Activated CD8-positive, alpha-beta memory T cell treated with anti-CD3 and anti-CD28 coated beads for 1 hour (primary cell): ENCODE measurements at places on chromosomes 5 and 9.

DNA sequence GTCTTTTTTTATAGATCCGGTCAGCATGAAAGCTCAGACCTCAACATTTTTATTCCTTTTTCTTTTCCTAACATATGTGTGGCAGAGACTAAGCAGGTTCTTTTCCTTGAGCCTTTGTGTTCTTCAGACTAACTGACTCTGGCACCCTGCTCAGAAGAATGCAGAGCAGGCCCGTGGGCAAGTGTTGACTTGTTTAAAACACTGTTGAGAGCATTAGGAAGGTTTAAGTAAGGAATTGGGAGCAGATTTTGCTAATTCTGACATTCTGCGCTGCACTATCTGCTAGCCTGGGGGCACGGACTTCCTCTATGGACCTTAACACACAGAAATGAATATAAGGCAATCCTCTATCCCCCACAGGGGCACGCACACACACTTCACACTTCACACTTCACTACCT, 182.5 kb upstream of the PIK3R1 start:
- DNase-seq, result no peak

GRCh38 chr5:75510836-75511434, 494 bp downstream of the CERT1 start:
- peak; percentile 32 for DNase-seq

DNA sequence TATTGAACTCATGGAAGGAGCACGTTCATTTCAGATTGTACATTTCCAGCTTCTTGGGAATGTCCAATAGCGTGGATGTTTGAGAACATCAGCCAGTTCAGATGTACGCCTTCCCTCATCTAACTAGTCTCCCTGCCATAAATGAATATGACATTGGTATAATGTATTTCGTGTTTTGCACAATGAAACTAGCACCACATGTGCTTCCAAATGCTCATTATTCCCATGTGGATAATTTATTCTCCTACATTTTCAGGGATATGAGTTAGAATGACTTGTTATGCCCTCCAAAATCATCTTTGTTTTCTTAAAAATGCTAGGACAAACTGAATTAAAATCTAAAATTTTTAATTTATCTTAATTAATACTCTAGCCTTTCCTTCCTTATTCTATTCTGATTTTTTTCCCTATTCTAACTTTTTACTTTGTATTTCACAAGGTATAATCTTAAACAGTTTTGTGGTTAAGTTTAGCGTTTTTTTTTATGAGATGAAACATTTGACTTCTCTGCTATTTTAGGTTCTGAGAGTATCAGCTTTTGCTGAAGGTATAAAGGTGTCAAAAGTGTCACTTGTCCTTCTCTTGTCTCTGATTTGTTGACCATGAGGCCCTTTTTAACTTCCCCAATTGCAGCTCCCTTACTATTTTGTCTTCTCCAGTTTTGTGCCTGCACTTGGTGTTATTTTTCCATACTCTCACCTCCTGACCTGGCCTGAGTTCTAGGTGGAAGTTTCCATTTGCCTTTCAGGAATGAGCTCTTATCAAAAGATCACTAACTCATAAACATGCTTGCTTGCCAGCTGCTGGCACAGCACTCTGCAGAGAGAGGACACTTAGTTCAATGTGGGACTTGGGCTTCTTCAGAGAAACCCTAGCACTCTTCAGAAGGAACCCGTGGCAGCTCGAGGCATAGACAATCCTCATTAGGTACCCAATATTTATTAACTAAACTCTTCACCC, 106.8 kb downstream of the FRMD3 start:
- no peak for DNase-seq

GRCh38 chr9:114003351-114003750, 74.7 kb downstream of the AMBP start:
- no peak for DNase-seq

DNA sequence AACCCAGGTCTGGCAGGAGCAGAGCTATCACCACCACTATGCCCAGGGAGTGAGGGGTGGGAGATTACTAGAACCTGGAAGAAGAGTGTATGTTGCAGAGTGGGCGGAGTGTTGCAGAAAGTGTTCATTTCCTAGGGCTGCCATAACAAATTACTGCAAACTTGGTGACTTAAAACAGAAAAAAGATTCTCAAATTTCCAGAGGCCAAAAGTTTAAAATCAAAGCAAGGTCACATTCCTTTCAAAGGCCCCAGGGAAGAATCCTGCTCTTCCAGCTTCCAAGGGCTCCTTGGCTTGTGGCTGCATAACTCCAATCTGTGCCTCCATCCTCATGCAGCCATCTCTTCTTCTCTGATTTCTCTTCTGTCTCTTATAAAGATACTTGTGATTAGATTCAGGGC, 30.6 kb upstream of the SPINK4 start:
- DNase-seq, result no peak

- DNase-seq, result no peak
Measured at GRCh38 chr5:56328753-56329560, 95.8 kb upstream of the ANKRD55 start.

- DNase-seq, result no peak
Measured at GRCh38 chr5:146565764-146566367, 49.9 kb upstream of the GPR151 start.

DNA sequence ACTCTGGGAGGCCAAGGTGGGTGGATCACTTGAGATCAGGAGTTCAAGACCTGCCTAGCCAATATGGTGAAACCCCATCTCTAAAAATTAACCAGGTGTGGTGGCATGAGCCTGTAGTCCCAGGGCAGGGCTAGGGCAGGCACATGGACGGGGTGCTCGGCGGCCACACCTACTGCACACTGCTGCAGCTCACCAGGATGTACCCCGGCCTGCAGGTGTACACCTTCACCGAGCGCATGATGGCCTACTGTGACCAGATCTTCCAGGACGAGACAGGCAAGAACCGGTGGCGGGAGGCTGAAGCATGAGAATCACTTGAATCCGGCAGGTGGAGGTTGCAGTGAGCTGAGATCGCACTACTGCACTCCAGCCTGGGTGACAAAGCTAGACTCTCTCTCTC, 3.2 kb downstream of the ST6GALNAC4 start:
- no peak for DNase-seq

GRCh38 chr9:93187574-93187973, 3.6 kb downstream of the WNK2 start:
- no peak for DNase-seq

GRCh38 chr5:159605585-159605984, 275.3 kb upstream of the IL12B start:
- no peak for DNase-seq

DNA sequence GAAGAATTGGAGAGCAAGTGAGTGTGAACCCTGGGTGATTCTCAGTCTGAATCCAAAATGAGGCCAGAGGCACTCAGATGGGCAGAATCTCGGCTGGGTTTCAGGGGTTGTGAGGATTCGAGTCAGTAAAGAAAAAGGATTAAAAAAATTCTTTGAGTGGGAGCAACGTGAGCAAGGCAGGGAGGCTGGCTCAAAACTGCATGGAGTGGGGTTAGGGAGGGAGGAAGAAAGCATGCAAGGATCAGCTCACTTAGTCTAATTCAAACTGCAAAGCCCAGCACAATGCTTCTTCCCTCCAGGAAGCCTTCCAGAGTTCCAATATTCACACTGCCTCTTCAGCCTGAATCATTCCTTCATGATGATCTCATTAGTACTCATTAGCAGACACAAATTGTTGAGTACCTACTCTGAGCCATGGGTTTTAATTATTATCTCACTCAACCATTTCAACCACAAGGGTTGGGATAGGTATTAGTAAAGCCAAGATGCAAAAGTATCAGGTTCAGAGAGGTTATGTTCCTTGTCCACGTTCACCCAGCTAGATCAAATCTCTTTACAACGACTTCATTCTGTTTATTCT, 95.8 kb downstream of the BRINP1 start:
- no peak for DNase-seq
